ENCODE measurements at places on chromosomes 11 and 22.

DNA sequence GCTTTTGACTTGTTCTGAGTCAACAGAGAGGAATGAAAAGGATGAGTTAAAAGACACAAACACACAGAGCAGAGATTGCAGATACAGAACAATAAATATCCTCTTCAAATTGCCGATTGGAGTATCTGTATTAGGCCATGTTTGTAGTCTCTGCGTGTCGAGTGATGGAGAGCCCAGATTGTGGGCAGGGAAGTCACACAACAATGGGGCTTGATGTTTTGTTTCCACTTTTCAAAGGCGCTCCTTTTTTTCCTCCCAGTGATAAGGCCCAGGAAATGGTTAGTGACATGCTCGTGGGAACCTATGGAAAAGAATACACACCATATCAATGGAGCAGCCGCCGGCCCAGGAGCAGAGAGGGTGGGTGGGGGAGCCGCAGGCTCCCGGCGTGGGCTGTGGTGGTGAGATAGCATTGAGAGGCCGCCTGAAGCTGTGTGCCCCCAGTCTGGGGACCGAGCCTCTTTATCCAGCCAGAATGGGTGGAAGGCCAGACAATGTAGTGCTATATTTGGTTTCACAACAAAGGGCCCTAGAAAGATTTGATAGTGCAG is 555.9 kb downstream of the INSC start:
- no peak for DNase-seq

DNA sequence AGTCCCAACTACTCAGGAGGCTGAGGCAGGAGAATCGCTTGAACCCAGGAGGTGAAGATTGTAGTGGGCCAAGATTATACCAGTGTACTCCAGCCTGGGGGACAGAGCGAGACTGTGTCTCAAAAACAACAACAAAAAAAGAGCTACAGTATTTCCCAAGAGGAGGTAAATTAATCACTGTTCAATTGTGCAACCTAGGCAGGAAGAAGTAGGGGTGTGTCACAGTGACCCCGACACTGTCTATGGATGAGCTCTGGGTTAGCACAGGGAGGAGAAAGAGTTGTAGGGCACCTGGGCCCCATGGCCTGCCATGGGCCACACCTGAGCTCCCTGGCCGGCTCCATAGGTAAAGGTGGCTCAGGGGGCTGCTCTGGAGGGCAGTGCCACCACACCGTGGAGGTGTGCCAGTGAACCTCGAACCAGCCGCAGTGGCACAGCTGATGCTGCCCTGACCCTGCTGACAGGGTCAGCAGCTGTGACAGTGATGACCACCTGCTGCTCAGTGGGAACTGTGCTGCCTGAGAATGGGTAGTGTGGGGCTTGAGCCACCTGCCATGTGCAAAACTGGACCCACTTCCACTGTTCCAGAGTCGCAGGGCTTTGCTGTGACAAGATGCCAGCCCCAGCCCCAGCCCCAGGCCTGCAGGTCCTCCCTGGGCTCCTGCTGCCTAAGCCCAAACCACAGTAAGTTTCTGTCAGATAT is 84.0 kb upstream of the PITPNB start:
- DNase-seq: no peak

DNA sequence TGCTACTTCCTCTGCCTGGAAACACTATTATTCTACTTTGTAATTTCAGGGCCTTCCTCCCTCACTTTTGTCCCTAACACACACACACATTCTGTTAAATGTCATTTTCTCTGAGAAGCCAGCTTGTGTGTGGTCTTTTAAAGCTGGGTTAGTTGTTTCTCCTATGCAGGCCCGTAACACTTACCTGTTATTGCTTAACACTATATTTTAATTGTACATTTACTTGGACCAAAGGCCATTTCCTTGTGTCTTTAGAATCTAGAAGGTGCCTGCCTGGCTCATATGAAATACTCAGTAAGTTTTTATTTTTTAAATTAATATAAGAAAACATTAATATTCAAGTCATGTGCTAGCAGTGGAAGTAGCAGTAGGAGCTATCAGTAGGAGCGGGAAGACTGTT is 30.6 kb downstream of the FAR1 start:
- no peak for DNase-seq

- no peak for DNase-seq
These were observed 19.8 kb upstream of the ABCC8 start for GRCh38 chr11:17496406-17496805.

DNA sequence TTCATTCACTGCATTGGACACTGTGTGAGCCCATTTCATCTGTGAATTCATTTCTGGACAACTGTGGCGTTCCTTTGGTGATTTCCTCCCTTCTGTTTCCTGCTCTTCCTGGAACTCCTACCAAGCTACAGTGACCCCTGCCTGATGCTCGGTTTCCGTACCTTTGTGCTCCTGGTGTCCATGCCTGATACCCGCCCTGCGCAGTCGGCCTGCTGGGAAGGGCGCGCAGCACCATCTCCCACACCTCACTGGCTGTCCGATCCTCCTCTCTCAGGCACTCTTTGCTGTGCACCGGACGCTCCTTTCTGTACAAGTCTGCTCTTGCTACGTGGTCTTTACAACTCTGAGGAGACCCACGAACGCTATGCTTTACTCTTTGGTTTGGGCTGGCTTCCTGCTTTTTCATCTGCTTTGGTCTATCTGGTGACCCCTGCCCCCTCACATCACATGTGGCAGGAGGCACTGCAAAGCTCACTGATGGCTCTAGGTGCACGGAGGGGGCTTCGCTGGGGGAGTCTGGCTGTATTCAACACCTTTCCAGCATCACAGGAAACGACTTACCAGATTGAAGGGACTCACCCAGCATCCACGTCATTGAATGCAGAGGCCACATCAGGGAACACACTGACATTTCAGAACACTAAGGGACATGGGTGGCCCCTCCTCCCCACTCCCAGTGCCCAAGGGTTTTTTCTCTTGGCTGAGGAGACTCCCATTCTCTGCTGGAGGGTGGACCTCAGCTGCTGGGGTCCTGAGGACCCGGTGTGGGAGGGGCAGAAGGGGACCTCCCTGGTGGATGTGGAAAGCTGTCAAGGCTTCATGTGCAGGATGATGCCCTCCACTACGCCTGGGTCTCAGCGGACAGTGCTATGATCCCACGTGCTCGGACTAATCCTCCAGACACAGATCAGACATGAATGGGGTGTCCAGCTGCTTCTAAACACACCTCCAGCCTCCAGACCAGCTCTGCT is 27.0 kb upstream of the MOB2 start:
- no peak for DNase-seq

- DNase-seq: no peak
These were observed 20.3 kb downstream of the ARFGAP2 start for GRCh38 chr11:47156333-47156732.

DNA sequence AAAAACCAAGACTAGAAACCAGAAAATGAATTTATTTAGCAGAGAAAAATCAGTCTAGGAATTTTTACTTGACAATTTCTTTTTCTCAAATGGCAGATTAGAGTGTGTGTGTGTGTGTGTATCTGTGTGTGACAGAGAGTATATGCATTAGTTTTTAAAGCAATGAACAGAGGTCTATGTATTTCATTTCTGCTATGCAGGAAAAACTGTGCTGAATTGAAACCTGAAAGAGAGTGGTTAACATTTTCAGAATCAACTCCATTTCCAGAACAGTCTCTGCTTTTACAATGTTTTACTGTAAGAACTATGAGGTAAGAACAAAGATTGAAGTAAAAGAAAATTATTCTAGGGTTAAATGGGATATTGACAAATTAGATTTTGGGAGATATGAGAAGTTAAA is 114.8 kb downstream of the GRM5 start:
- DNase-seq: no peak

DNA sequence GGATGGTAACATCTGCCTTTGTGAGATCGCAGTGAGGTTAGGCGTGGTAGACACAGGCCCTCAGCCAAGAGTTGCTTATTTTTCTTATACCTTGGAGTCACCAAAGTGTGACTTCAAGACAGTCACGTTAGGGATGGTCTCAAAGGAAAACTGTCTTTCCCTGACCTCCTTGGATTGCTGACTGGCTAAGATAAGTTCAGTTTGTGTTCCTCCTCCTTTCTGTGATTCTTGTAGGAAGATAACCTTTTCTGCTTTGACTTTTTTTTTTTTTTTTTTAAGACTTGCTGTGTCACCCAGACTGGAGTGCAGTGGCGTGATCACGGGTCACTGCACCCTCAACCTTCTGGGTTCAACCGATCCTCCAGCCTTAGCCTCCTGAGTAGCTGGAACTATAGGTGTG is 23.1 kb downstream of the TAB1 start:
- no peak for DNase-seq

DNA sequence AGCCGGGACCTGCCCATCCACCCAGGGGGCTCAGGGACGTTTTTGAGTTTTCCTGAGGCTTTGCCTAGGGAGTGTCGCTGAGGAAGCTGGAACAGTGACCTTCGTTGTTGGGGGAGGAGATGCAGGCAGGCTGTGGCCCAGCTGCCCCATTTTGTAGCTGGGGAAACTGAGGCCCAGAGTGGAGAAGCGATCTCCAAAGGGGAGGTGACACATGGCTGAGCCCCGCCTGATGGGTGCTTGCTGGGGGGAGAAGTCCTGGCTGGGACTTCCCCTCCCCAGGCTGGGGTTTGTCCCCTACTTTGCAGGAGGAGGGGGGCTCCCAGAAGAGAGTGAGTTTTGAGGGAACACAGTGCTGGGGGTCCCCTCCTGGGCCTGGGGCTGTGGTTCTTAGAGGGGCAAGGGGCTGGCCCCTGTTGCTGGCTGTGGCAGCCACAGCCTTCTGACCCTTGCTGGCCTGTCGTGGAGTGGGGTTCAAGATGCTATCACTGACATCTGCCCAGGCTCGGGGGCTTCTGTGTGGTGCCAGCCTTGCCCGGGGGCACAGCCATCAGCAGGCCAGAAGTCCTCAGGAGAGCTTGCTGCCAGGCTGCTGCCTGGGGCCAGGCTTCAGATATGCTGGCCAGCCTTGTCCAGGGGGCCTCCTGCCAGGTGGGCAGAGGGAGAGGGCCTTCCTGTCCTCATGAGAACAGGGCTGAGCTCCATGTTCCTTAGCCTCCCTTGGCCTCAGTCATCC is 21.4 kb downstream of the KCNQ1 start:
- DNase-seq: no peak

- DNase-seq: no peak
These were observed 70.4 kb downstream of the GDPD4 start for GRCh38 chr11:77230878-77231605.

GRCh38 chr11:77668760-77669159 is 31.2 kb upstream of the CLNS1A start:
- DNase-seq: no peak

DNA sequence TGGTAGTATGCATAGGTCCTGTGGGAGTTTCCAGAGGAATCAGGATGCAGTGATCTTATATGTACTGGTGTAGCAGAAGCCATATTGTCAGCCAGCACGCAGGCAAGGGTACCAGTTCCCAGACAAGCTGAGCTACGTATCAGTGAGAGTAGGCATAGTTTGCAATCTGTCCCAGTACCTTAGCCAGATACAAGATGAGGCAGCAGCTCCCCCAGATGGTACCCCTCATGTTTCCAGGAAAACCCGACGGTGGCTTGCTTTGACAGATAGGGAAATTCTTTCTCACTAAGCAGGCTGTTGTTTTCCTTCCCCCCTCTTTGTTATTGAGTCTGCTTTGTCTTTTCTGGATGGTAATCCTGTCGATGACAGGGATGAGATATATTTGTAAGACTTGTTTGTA is 109.7 kb upstream of the RRM1 start:
- peak; percentile 13 for DNase-seq

- no peak for DNase-seq
These were observed 22.8 kb upstream of the GUCY1A2 start for GRCh38 chr11:107041088-107041444.

DNA sequence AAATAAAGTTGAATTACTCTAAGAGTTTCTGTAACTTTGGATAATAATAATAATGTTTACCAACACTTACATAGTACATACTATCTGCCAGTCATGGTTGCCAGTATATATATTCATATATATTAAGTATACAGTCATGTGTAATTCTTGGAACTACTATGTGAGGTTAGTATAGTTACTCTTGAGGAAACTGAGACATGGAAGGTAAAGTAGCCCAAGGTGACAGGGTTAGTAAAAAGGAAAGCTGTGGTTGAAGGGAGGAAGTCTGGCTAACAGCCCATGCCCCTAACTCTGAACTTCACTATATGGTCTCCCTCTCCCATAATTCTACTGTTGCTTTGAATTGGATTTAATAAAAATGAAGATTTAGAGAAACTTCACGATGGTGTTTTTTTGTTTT is 24.9 kb downstream of the FDX1 start:
- DNase-seq: no peak

- DNase-seq: no peak
These were observed 113.0 kb upstream of the SYT13 start for GRCh38 chr11:45399166-45399565.

- DNase-seq: no peak
These were observed 495.6 kb upstream of the LRRC4C start for GRCh38 chr11:41955066-41955465.

DNA sequence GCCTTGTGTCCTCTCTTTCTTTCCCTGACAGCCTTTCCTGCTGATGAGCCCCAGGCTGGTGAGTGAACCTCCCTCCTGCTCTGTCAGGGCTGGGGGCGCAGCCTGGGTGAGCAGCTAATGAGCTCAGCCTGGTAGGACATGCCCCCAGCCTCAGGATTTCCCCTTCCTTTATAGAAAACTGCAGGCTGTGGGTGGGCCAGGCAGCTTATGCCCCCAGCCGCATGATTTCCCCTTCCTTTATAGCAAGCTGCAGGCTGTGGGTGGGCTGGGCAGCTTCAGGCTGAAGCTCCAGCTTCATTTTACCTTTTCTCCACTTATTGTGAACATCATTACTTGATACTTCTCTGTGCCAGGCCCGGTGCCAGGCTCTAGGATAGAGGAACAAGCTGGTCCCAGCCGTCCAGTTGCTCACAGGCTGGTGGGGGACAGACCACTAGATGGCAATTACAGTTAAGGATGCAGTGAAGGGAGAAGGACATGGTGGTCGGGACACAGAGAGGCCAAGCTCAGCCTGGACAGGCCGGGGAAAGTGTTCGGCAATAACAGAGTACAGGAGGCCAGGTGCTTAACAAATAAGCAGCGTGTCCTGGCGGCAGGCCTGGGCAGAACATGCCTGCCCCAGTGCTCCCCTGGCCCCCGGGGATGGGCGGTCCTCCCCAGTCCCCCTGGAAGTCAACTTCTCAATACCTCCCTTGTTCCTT is 5.3 kb downstream of the LGALS12 start:
- DNase-seq: no peak

DNA sequence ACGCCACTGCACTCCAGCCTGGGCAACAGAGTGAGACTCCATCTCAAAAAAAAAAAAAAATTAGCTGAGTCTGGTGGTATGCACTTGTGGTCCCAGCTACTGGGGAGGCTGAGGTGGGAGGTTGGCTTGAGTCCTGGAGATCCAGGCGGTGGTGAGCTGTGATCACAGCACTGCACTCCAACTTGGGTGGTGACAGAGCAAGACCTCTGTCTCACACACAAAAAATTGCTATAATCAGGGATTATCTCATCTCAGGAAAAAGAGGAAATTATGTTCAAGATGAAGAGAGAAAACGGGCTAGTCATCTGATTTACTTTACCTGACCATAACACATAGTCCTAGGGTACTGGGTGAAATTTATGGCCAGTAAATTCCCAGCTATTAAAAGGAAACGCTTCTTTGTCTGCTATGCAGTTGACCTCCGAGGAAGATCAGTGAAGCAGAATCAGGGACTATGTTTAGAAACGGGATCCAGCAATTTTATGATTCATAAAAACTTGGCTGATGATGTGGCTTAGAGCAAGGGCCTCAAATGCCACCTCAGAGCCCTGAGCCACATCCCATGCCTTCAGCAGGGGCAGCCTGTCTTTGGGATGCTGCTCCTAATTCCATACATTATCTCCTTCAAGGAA is 386.2 kb downstream of the NTM start:
- no peak for DNase-seq

GRCh38 chr22:22159384-22159783 is 85.2 kb upstream of the VPREB1 start:
- no peak for DNase-seq

- no peak for DNase-seq
These were observed 354.7 kb upstream of the NARS2 start for GRCh38 chr11:78929207-78929905.

- no peak for DNase-seq
These were observed 44.6 kb upstream of the WNT7B start for GRCh38 chr22:46021577-46021976.

Measured in activated T-cell treated with anti-CD3 and anti-CD28 coated beads for 1 hour (primary cell).